Esophagus (tissue), 2 donors: ENCODE measurements at places on chromosomes 7 and 10. TPM values are rescaled to one million over a fixed set of nuclear protein-coding genes. Genes with fewer than 3 reads are reported as not detected.

PTPRZ1 gene
- 13.3 TPM for polyA plus RNA-seq

MYO1G gene
- 2.3 TPM for polyA plus RNA-seq

TFPI2 gene
- 0.39 TPM for polyA plus RNA-seq

SEC31B gene
- polyA plus RNA-seq, result 9.1 TPM

ZKSCAN1 gene
- 25.0 TPM for polyA plus RNA-seq

ZNRF2 gene
- polyA plus RNA-seq, result 7.9 TPM

SPRN gene
- polyA plus RNA-seq, result 0.33 TPM

KIF11 gene
- polyA plus RNA-seq, result 4.1 TPM

GPR141 gene
- 0.35 TPM for polyA plus RNA-seq

LLCFC1 gene
- polyA plus RNA-seq, result not detected

SPOCK2 gene
- 1.9 TPM for polyA plus RNA-seq

RPA3 gene
- 28.1 TPM for polyA plus RNA-seq

PKD2L1 gene
- polyA plus RNA-seq, result not detected
